Kidney tubule cell (primary cell): ENCODE measurements at places on chromosomes 3 and 15.
A peak's percentile ranks its signal among the peaks of the same experiment; 100 is the strongest.

GRCh38 chr15:63502843-63503738 is 1.3 kb upstream of the USP3 start:
- peak; percentile 99 for DNase-seq

- peak; percentile 78 for DNase-seq
Observed at GRCh38 chr3:50170689-50171088, 15.6 kb downstream of the SEMA3F start.

DNA sequence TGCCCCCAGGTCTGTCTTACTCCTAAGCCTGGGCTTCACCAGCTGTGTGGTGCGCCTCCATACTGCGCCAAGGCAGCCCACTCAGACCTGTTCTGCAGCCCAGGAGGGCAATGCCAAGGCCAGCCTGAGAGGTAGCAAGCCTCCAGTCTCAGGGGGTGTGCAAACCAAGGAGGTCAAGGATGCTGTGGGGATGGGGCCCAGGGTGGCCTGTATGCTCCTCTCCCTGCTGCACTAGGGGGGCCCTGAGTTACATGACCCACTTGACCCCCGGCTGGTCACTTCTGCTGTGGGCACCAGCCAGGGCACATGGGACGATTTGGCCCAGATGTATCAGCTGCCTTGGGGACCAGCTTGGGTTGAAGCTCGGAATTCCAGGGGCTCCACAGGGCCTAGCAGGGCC is 70.0 kb upstream of the SLC6A6 start:
- DNase-seq: no peak

- DNase-seq: no peak
Observed at GRCh38 chr3:30299674-30300385, 306.6 kb upstream of the TGFBR2 start.

DNA sequence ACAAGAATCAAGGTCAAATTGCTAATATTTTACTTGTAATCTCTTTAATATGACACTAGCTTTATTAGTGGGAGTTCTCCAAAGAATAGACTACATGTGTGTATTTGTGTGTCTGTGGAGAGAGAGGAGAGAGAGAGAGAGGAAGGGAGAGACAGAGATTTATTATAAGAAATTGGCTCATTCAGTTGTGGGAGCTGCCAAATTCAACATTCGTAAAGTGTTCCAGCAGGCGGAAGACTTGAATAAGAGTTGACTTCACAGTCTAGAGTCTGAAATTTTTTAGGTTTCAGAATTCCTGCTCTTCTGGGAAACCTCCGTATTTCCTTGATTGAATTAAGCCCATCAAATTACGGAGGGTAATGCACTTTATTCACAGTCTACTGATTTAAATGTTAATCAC is 4.7 kb upstream of the CLDN1 start:
- no peak for DNase-seq

GRCh38 chr3:27293939-27294338 is 75.2 kb downstream of the NEK10 start:
- no peak for DNase-seq
